Chondrocyte (in vitro differentiated cells): ENCODE measurements at places on chromosomes 12 and 14. TPM values are rescaled to one million over a fixed set of nuclear protein-coding genes. Genes with fewer than 3 reads are reported as not detected.

DNA sequence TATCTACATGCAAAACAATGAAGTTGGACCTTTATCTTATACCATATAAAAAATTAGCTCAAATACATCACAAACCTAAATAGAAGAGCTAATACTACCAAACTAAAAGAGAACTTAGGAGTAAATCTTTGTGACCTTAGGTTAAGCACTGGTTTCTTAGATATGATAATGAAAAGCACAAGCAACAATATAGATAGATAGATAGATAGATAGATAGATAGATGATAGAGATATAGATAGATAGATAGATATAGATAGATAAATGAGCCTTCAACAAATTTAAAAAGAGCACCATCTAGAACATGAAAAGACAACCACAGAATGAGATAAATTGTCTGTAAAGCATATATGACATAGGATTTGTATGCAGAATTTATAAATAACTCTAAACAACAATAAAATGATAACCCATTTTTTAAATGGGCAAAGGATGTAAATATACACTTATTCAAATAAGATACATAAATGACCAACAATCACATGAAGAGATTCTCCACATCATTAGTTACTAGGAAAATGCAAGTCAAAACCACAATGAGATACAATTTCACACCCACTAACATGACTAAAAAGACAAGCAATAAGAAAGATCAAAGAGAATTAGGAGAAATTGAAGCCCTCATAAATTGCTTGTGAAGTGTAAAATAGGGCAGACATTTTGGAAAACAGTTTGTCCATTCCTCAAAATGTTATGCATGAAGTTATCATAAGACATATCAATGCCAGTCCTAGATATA is 293.7 kb downstream of the BTG1 start:
- DNase-seq: no peak

Gene RD3L
- not detected in 3 replicates for total RNA-seq

GRCh38 chr12:6632026-6632983 is 3.5 kb downstream of the LPAR5 start:
- DNase-seq: no peak

Gene DEGS2
- total RNA-seq: 0.17 to 0.36 TPM in 2 of 3 replicates, not detected in the other

GRCh38 chr12:90020436-90020835 is 311.8 kb upstream of the ATP2B1 start:
- no peak for DNase-seq

DNA sequence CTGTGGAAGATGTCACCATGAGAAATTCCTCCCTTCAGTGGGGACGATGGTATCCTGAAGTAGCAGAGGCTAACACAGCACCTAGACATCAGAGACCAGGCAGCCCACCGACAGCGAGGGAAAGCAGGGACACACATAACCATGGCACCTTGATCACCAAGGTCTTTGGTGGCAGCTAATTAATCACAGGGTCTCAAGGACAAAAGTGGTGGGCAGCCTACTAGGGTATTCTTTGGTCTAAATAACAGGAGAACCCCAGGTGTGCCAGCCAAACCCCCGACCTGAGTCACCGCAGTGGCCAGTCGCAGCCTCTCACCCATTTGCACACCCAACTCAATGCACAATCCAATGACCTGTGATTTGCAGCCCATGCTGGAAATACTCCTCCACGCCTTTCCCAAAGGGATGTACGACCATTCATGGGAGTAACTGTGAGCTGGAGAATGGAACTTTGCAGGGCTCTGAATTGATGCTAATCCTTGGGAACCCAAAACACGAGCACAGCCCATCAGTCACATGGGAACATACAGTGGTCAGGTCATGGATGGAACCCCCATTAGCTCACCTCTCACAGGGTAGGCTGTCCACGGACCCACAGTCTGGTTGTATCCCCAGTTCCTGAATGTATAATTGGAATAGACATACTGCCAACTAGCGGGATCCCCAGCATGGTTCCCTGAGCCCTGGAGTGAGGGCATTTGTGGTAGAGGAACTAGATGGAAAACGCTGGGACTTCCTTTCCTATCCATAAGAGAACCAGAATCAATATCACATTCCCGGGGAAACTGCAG is 58.7 kb upstream of the C14orf180 start:
- no peak for DNase-seq
